ENCODE measurements at places on chromosomes 11 and 22.

- DNase-seq = no peak
Observed at GRCh38 chr11:44006917-44007361, 40.8 kb upstream of the ACCSL start.

DNA sequence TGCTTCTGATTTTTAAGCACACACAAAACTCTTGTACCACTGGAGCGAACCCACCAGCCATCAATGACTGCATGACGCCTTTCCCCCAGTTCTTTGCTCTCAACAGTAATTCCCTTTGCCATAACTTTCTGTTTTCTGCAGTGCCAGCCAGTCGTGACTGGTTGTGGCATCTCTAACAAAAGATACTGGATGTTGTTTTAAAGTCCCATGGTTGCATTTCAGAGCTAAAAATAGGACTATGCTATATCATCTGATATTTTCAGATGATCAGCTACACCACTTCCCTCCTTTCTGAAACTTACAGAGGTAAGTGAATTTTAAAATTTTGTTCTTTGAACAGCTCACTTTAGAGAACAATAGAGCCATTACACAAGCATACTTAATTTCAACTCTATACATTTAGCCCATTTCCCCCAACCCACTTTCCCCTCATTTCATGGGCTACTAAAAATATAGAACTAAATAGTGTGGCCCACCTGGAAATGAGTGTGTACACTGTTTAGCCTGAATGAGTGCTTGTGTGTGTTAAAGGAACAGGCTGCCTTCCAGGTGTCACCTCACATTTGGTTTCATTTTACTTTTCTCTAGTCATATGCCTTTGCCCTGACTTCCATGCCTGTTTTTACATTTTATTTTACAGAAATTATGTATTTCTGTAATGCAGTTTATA, 136.9 kb upstream of the ZC3H12C start:
- DNase-seq = no peak

GRCh38 chr11:7759010-7759409, 37.7 kb downstream of the OR5P2 start:
- no peak for DNase-seq

DNA sequence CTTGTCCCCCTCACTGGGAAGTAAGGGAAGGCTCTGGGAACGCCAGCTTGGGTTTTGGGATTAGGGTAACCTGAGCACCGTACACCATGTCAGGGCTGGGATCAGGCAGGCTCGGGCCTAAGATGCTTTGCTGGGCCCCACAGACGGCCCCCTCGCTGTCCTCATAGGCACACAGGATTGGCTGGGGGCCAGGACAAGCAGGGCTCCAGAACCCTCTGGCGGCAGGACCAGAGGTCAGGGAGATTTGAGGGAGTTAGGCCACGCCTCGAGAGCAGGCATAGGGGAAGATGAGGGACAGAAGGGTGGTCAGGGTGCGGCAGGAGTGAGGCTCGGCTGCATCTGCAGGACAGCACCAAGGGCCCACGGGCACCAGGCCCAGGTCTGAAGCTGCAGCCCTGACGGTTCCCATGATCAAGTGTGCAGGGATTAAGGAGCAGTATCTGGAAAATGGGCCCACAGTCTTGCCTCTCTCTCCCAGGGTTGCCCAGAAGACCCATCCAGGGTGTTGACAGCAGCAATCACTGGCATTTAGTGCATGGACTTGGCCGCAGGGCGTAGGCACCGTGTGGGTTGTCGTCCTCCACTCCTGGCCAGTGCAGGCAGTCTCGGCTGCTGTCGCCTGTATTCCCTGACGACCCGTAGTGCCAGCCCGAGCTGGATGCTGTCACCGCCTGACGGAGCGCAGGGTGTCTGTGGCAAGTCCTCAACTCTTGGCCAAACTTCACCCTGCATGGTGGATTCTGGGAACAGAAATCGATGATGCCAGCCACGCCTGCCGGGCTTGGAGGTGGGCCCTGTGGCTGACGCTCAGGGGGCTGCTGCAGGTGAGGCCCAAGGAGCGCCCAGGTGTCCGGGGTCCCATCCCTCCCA, 15.7 kb upstream of the GNB1L start:
- no peak for DNase-seq

- no peak for DNase-seq
Observed at GRCh38 chr11:37984991-37985390, 1387.0 kb upstream of the RAG2 start.

DNA sequence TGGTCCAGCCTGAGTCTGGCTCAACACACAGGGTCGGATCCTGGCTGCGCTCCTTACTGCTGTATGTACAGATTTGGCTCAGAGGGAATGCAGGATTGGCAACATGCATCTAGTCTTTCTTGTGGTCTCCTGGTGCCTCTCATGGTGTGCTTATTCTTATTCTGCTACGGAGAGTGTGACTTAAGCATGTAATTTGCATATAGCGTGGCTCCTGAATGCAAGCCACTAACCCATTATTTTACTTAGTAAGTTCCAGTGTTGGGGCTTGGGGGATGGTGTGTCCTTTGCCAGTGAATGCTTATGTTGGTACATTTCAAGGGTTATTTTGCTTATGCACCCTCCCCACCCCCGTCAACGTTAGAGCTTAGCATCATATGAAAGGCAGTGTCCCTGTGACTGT, 51.2 kb downstream of the PTPRJ start:
- DNase-seq = no peak

- DNase-seq = no peak
Observed at GRCh38 chr11:113026778-113027177, 65.6 kb downstream of the NCAM1 start.

- no peak for DNase-seq
Observed at GRCh38 chr22:39327995-39328754, 8.8 kb upstream of the RPL3 start.

GRCh38 chr11:110076371-110076965, 16.7 kb upstream of the ZC3H12C start:
- DNase-seq = peak; percentile 44

- no peak for DNase-seq
Observed at GRCh38 chr11:9825315-9825714, 161.4 kb downstream of the SWAP70 start.

DNA sequence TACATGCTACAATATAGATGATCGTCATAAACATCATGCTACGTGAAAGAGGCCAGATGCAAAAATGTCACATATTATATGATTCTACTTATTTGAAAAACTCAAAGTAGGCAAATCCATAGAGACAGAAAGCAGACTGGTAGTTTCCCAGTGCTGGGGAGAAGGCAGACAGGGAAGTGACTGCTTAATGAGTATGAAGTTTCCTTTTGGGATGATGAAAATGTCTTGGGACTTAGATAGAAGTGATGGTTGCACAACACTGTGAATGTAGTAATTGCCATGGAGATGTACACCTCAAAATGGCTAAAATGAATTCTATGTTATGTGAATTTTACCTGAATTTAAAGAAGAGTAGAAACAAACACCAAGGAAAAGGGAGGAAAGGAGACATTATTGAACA, 45.2 kb upstream of the EHF start:
- no peak for DNase-seq

GRCh38 chr22:50276143-50276542, 6.0 kb upstream of the MAPK11 start:
- no peak for DNase-seq

DNA sequence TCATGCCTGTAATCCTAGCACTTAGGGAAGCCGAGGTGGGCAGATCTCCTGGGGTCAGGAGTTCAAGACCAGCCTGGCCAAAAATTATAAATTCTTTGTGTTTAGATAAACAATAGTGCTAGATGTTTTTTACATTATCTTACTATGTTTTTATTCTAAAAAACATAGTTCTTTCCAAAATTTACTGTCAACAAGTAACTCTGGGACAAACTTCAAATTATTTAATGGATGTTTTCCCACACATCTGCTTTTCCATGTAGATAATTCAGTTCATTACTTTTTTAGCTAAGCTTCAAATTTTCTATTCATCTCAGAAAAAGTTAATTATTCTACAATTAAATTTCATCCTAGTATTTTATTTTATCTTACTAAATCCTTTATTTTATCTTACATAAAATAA, 596.2 kb upstream of the LRRC4C start:
- DNase-seq = no peak

GRCh38 chr11:19419808-19420207, 179.1 kb upstream of the E2F8 start:
- DNase-seq = peak; percentile 72

DNA sequence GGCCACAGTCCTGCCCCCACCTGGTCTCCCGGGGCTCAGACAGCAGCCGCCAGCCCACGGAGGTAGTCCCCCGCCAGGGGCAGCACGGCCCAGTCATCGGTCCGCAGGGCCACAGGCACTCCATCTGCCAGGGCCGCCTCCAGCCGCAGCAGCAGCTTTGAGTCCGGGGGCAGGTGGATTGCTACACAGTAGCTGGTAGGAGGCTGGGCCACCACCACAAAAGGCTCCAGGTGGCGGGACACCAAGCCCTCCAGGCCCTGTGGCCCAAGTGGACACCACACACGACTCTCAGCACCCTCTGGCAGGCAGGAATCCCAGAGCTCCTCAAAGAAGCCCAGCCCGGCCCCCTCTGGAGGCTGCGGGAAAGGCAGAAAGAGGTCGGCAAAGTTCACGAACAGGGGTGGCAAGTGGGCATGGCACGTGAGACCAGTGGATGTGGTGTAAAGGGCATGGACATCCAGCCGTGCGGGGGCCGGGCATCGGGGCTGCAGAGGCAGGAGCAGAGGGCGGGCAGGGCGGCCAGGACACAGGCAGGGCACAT, 2.9 kb downstream of the AP5B1 start:
- DNase-seq = no peak

GRCh38 chr11:66131937-66132632, 62.0 kb downstream of the PACS1 start:
- DNase-seq = no peak

- DNase-seq = no peak
Observed at GRCh38 chr11:96299155-96299888, 43.7 kb downstream of the MAML2 start.

DNA sequence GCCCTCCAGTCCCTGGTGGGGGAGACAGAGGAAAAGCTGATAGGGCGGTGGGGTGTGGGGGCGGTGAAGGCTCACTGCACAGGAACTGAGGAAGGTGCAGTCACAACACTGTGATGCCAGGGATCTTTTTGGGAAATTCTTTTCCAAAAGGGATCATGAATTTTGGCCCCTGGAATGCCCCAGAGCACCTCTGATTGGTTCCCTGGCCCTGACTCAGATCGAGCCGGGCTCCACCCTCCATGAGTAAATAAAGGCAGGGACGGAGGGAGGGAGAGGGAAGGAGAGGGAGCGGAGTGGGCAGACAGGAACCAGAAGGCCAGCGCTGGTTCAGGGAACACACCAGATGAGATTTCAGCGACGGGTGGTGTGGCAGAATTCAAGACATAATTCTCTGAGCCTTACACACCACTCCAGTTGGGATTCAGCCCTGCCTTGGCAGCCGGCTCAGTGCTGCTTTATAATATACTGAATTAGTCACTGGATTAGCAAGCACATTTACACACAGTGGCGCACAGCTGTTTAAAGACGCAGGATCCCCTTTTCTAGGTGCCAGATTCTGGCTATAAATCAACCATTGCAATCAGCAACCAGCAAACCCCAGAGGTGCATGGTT, 80.3 kb downstream of the ETS1 start:
- DNase-seq = peak; percentile 80

- no peak for DNase-seq
Observed at GRCh38 chr22:17957204-17957603, 67.2 kb downstream of the MICAL3 start.

GRCh38 chr11:119618208-119618909, 110.6 kb downstream of the NECTIN1 start:
- DNase-seq = no peak

- DNase-seq = no peak
Observed at GRCh38 chr11:8032576-8033304, 45.6 kb downstream of the EIF3F start.

DNA sequence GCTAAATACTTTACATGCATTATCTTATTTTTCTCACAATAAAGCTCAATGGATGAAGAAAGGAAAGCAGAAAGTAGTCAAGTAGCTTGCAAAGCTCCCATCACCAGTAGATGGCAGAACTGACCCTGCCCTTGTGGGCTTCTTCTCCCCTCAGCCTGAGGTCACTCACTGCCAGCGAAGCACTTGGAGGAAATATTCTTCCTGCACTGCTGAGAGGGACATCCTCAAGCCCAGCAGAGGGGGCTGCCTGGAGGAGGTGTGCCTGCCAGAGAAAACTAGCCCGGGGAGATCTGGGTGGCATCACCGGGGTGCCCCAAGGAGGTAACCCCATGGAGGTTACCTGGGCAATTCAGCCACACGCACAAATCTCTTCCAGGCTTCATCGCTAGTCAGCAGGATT, 6.6 kb downstream of the APOL4 start:
- DNase-seq = peak; percentile 32

DNA sequence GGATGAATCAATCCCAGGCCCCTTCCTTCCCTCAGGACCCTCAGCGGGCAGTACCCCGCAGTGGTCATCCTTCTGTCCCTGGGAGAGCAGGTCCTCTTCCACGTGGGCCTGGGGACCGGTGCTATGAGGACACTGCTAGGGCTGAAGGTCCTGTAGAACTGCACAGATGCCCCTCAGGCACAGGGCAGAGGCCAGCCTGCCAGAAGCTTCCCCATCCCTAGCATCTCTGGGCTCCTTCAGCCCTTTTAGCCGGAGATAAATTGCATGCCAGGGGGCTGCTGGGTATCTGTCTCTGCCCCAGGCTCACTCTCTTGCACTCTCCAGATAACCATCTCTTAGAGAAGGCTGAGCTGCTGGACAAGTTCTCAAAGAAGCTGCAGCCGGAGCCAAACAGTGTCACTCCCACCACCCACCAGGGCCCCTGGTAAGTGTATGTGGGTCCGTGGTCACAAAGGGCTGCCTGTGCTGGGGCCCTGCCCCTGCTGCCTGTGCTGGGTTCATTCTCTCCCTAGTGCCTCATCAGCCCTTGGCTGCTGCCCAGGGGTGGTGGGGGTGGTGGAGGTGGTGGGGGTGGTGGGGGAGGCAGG, 2.3 kb downstream of the ATG16L2 start:
- no peak for DNase-seq
